Tongue (tissue), 3 donors: ENCODE measurements at places on chromosomes 12 and 14. TPM values are rescaled to one million over a fixed set of nuclear protein-coding genes. Genes with fewer than 3 reads are reported as not detected.
A peak's percentile ranks its signal among the peaks of the same experiment; 100 is the strongest.

- peak; percentile 97 for DNase-seq
Measured at GRCh38 chr14:105465209-105466031, 9.2 kb upstream of the CRIP2 start.

GRCh38 chr12:78115889-78116288 is 285.2 kb downstream of the NAV3 start:
- no peak for DNase-seq

GRCh38 chr14:65010211-65010931 is 23.7 kb downstream of the FNTB start:
- no peak for DNase-seq

- no peak for DNase-seq
Measured at GRCh38 chr14:96442355-96442754, 50.4 kb downstream of the AK7 start.

Gene SYNE3
- total RNA-seq: 15.2 TPM

DNA sequence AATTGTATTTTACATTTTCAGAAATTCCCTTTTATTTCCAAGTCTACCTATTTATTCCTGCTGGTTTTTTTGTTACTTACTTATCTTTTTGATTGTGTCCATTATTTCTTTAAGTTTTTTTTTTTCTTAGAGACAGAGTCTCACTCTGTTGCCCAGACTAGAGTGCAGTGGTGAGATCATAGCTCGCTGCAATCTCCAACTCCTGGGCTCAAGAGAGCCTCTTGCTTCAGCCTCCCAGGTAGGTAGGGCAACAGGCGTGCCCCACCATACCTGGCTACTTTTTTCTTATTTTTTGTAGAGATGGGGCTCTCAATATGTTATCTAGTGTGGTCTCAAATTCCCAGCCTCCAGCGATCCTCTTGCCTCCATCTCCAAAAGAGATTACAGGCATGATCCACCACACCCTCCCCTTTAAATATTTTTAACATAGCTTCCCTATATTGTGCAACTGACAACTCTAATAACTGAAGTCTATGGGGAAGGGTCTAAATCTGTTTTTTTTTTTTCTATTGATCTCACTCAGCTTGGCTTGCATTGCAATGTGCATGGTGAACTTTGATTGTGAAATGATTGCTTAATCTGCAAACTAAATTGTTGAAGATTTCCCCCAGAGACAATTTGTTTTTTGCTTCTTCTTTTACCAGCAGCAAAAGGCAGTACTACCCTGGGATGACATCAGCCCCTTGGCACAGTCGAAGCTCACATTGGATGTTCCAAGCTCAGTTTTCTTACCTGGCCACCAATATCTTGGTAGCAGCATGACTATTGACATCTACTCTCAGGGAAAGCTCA is 25.7 kb upstream of the COCH start:
- DNase-seq: no peak

Gene KCNC2
- 3.9 TPM for total RNA-seq

DNA sequence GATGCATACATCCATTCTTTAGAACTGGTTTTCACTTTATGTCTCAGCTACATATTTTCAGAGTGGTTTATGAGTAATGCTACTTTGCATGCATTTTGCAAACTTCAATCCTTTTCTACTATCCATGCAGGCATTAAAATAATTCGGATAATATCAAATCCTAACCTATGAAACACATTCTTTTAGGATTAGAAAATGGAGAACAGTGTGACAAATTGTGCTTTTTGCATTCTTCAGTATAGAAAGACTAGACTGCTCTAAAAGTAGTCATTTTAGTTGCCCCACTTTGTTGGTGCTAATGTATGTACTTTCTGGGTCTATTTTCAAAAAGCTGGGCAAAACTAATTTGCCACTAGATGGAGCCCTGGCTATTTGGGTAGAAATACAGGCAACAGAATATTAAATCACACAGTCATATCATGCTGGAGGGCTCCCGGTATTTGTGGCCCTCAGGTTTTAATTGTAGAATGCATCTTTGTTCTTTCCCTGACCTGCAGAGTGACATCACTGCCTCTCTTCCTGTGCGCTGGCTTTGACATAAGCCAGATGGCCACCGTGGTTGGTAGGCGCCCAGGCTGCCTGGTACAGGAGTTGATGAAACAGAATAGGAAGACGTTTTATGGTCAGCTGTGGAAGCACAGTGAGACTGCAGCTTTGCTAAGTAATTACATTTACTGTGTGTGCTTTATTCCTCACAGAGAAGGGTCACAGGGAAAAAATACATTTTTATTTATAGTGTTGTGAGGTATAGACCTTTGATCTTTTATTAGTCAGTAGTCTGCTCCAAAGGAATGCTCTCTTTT is 28.1 kb downstream of the MSRB3 start:
- DNase-seq: peak; percentile 49

Gene WDHD1
- total RNA-seq: 13.3 TPM

DNA sequence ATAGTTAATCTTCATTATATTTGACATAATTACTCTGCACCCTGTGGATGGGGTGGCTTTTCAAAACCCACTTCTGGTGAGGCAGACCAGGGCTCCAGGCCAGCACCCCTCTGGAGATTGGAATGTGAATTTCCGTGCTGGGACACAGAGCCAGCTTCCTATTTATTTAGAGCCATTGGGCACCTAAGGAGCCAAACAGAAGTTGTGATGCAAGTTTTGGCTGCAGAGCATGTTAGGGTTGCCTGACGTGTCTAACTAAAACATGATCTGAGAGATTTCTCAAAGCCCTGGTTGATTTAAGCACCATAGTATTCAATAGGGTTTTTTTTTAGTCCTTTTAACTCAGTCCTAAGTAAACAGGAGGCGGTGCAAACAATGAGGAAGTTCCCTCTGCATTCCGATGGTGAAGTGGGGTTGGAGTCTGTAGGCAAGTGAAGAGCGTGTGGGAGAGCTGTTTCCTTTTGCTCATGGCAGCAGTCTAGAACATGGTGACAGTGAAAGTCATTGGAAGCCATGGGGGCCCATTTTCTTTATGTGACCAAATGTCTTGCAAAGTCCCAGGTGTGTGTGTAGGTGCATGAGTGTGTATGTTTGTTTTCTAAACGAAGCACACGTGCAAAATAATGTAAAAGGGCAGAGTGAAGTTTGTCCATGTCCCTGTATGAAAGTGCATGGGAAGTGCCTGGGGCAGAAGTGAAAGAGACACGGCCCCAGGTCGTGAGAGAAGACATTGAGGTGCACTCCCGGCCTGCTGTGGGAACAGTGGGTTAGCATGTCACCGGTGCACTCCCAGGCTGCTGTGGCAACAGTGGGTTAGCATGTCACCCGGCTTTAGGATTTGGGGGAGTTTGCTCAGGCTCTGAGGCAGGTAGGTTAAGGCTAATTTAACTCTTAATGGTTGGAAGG is 117.7 kb downstream of the PRKCH start:
- peak; percentile 17 for DNase-seq

Gene TRPV4
- total RNA-seq: 3.5 TPM

GRCh38 chr12:33427071-33427470 is 12.5 kb downstream of the SYT10 start:
- DNase-seq: no peak

DNA sequence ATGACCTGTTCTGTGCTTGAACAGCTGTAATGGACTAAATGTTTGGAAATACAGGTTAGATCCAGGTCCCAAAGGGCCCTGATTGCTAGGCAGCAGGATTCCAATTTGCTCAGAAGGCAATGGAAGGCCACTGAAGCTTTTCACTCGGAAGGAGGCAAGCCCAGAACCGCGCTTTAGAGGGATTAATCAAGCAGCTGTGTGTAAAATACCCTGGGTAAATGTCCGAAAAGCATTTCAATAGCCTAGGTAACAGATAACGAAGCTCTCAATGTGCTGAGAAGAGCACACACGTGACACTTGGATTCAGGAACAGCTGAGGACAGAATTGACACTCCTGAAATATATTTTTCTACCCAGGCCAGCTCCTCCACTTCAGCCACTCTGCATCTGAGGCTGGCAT is 436.1 kb downstream of the TMEM132D start:
- peak; percentile 15 for DNase-seq

GRCh38 chr12:53399896-53400295 is 19.9 kb downstream of the SP1 start:
- no peak for DNase-seq

DNA sequence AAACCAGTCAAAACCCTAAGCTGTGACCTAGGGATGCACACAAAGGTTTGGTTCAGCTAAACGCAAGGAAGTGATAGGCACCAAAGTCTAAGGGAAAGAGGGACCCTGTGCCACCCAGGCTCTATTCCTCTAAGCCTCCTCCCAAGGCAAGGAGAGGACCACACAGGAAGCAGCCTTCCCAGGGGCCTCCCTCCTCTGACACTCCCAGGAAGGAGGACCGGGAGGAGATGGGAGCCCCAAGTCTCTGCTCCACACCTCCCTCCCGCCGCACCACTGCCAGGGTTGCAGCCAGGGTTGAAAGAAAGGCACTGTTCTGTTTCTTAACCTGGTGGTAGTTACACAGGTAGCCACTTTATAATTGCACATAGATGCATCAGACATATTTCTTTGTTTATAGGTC is 21.9 kb downstream of the TCHP start:
- no peak for DNase-seq

DNA sequence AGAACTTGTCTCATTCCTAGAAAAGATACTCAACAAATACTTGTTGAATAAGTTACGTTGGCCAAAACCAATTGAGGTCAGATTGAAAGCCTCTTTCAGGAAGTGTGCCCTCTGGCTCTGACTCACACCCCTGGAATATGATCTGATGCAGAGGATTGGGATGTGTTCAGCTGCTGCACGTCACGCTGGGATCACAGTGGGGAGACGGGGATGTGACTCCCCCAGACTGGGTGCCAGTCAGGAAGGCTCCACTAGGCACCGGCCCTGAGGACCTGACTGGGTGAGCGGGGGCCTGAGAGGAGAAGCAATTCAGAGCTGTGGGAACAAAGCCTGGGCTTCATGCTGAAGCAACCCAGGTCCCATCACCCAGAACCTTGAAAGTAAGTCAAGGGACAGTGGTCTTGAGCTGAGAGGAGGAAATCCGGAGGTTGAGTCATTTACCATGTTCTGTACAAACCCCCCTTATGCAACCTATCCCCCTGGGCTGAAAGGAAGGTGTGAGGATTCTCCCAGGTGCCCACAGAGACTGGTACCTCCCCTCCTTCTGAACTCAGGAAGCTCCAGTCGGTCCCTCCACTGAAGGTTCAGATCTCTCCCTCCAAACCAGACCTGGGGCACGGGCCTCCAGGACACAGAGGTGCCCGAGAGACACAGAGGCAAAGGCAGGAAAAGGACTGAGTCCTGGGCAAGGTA is 3.9 kb downstream of the CEBPE start:
- no peak for DNase-seq

GRCh38 chr12:26318661-26319068 is 123.3 kb downstream of the SSPN start:
- DNase-seq: peak; percentile 28

- DNase-seq: no peak
Measured at GRCh38 chr12:66733839-66734238, 55.0 kb upstream of the GRIP1 start.

DNA sequence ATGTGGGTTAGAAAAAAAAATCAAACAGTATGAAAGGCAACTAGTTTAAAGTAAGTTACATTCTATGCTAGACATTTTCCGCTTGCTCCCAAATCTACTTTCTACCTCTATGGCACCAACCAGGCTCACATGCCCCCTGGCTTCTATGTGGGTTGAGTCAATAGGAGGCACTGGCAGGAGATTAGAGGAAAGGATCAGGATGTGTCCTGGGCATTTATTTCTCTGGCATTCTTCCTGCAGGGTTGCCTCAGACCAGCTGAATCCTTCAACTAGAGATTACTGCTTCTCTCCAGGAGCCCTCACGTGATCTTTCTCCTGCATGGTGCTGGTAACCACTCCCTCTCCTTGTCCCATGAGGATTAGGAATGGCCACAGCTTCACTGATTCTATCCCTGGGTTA is 14.9 kb upstream of the CCDC60 start:
- DNase-seq: no peak

Gene OR10P1
- total RNA-seq: not detected

GRCh38 chr14:32737621-32738020 is 201.1 kb upstream of the NPAS3 start:
- no peak for DNase-seq

DNA sequence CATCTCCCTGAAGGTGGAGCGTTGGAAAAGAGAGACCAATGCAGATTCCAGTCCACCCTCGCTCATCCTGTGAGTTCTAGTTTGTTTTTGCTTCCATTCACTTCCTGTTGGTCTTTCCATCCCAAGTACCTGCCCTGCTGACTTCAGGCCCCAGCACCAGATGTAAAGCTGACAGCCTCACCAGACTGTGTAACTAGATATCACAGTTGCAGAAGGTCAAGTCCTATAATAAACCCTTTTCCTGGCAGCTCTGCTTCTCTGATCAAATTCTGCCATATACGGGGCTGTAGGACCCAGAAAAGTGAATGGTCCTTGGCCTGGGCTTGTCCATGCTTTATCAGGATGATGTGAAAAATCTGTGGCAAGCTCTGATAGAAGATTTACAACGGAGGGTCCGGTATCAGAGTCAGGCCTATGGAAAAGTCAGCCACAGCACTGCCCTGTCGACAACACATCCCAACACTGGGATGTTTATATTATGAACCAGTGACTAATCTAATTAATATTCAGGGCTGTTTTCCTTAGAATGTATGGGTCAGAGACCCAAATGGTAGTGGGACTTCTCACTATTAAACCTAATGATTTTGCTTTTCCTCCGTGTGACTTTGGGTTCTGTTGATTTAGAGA is 42.1 kb downstream of the CCDC175 start:
- DNase-seq: no peak

Gene NEUROD4
- not detected for total RNA-seq

Gene CDH24
- 4.5 TPM for total RNA-seq

- peak; percentile 87 for DNase-seq
Measured at GRCh38 chr12:57896434-57897201, 44.7 kb upstream of the ATP23 start.

GRCh38 chr14:76138758-76139723 is 12.7 kb upstream of the GPATCH2L start:
- DNase-seq: no peak

DNA sequence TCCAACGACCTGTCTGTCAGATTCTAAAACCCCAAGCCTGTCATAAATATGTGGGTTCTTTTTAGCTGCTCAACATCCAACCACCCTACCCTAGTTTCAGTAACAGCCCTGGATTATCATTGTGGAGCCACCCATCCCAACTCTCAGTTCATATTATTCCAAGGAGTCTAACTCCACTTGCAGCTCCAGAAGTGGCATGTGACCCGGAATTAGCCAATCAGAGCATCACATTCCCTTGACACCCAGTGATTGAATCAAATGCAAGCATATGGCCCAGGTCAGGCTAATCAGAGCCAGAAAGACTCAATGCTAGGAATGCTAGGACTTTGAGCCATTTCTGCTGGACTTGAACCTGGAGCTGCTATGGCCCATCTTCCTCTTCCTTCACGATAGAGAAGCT is 17.1 kb upstream of the HSP90B1 start:
- DNase-seq: no peak

DNA sequence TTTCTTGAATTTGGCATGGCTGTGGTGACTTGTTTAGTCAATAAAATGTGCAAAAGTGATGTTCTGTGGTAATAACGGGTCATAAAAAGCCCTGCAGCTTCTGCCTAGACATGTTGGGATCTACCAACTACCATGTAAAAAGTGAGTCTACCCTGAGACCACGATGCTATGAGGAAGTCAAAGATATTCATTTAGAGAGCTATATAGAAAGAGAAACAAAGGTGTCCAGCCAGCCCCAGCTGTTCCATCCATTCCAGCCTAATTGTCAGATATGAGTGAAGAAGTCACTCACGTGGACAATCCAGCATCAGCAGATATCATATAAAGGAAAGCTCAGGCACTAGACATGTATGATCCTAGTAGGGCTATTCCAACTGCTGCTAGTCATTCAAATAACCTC is 117.2 kb upstream of the SSTR1 start:
- no peak for DNase-seq

Gene CTSG
- total RNA-seq: 4.3 TPM

Gene FGF6
- total RNA-seq: 50.7 TPM
